ENCODE measurements at places on chromosomes 4 and X.

DNA sequence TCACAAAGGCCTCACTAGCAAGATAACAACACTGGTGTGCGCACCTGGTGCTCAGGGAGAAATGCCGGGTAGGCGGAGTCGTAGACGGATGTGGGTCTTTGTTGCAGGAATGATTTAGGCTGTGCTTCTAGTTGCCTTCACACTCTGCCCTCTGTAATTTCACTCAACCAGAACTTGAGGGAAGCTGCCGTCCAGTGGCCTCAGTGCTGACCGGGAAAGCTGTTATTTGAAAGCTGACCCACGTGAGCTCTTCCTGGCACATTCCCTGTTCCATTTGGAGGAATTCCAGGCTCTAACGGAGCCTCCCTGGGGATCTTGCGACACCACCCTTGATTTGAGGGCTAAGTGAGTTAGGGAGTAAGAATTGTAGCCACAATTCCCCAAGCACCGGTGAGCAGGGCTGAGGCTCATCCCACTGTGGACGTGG lies 15.9 kb downstream of the SH3TC1 start:
- DNase-seq: peak; percentile 59

- DNase-seq: no peak
Observed at GRCh38 chr4:112885897-112886296, 163.6 kb upstream of the ANK2 start.

GRCh38 chr4:109078724-109079123 lies 223.7 kb downstream of the COL25A1 start:
- DNase-seq: no peak

- no peak for DNase-seq
Observed at GRCh38 chr4:73727685-73728084, 12.7 kb upstream of the CXCL8 start.

DNA sequence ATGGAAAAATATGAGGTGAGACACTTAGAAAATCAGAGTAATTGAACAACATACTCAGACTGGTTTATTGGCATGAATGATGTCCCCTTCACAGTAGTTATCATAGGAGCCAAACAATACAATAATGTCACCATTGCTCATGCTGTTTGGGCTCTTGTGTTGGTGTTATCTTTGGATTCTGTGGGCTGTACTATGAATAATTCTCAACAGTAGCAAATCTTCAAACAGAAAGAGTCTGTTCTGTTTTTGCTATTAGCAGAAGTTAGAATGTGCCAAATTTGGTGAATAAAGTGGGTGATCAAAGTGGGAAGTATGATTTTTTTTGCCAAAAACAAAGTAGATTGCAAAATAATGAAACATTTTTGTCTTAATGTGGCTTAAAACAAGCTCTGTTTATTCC lies 58.3 kb downstream of the GRID2 start:
- no peak for DNase-seq

DNA sequence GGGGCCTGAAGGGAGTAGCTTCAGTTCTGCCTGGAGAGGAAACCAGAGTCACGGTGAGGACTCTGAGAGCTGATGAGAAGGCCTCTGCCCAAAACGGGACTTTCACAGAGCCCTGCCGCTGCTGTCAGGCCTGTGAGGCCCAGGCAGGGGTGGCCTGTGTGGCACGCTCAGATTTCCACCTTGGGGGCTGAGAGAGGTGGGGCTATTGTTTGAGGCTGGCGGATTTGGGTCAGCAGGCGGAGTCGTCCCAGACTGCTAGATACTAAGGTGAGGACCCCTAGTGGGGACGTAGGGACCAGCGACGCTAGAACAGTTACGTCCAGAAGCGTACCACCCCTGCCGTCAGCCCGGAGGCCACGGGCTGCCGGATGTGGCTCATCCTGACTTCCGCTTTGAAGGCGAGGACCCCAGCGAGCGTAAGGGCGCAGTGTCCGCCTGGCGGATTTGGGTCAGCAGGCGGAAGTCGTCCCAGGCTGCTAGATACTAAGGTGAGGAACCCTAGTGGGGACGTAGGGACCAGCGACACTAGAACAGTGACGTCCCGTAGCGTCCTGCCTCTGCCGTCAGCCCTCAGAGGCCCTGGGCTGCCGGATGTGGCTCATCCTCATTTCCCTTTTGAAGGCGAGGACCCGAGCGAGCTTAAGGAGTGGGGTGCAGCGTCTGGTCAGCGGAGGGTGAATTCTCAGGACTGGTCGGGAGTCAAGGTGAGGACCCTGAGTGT lies at the start of gene MAGEB1:
Gene MAGEB1, plus strand, starts transcription at position 378 of the 721 bp plus-strand sequence. CDS start 3,348 bp downstream, outside the sequence.
- DNase-seq: no peak

DNA sequence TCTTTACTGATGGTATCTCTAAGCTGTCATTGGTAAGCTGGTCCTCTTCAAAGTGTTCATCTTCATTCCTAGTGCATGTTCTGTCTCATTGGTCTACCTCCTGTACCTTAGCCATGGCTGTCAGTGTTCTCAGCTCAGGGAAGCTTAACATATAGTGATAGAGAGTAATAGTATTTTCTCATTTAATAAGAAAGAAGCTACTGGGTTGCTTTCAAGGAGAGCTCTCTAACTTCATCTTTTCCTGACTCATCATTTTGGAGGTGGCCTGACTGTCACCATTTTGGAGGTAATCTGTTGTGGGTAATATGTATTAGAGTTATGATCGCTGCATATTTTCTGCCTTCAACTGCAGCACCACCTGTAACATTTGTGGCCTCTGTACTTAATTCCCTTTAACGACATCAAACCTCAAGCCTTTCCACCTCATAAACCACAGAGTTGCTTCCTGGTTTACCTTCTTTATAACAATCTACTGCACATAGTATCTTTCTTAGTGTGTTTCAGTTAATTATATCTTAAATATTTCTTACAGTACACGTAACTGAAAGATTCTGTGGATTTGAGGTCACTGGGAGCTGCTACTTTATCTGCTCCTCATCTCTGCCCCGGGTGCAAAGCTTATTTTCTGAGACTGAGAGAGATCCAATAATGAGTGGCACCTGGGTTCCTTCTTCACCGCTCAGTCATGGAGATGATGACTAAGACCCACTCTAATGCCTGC lies 474.0 kb upstream of the TECRL start:
- DNase-seq: no peak

DNA sequence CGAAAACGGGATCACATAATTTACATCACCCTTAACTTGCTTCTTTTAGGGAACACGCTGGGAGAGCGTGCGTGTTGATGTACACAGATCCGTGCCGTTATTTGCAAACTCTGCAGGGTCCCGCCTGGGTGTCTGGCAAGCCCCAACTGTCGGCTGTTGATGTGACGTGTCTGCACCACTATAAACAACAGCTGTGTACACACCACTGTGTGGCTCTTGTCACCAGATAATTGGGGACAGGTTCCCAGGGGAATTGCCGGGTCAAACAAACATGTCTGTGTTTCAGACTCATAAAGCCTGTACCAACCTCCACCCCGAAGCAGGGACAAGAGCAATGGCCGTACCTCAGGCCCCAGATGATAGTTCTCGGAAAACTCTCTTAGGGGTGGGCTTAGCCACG lies 105.0 kb upstream of the AFAP1 start:
- DNase-seq: no peak

GRCh38 chr4:801436-802124 lies 24.3 kb downstream of the CPLX1 start:
- DNase-seq: no peak

DNA sequence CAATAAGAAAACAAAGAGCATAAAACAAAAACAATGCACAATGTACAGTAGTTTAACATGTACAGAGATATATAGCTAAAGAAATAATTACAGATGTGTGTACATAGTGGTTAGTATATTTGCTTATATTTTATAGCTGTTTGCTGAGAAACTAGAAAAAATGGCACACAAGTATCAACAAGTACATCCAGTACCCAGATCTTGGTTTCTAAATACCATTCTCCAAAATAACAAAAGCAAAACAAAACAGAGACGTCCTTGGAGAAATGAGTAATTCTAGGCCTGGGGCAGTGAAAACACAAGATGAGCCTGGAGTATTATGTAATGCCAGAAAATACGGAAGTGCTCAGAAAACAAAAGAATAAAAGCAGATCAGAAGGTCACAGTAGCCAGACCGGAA lies 189.6 kb downstream of the TMEM47 start:
- DNase-seq: no peak

DNA sequence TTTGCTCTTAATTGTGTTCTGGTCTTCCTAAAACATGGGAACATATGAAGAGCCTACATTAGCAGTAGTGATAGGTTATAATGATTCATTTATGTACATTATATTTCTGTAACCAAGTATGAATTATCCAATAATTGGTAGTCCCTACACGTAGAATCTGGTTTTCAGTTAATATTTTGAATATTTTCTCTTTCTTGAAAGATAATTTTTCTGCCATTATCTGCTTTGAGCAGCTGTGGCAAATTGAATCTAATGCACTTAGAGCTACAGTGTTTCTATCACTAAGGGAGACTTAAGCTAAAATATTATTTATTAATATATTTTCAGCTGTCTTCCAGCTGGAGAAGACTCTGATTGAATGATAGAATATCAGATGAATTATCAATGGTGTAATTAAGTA lies 21.0 kb downstream of the CEP44 start:
- no peak for DNase-seq
